Esophagus squamous epithelium (tissue), 5 donors: ENCODE measurements at places on chromosomes 12 and 14.

DNA sequence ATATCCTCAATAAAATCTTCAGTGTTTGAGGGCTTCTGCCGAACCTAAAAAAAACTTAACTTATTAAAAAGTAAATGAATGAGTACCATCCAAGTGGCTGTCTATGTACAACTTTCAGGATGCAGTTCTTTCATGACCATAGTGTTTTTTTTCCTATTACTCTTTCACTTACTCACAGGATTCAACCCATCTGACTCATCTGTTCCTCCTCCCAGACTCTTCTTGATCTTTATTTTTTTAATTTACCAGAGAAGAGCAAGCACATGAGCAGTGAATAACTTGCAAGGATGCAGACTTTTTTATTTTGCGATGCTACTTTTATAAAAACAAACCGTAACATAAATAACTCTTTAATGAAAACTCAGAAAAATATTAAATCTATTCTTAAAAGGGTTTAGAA is 24.5 kb downstream of the RECQL start:
- no peak for DNase-seq

DNA sequence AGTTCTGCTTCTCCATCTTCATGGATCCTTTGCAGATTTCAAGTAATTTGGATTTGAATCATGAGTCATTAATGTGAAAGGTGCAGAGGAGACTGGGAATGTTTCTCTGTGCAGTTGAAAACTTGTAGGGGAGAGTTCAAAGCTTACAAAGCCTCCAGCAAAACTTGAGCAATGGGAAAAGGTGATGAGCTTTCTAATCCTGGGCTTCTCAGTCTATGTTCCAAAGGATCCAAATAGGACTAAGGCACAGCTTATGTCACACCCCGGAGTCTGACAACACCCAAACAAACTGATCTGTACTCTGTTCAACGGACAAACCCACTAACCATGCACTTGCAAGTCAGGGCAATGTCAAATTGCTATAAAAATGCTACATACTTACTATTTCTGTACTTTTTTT is 134.8 kb downstream of the DUSP6 start:
- no peak for DNase-seq

DNA sequence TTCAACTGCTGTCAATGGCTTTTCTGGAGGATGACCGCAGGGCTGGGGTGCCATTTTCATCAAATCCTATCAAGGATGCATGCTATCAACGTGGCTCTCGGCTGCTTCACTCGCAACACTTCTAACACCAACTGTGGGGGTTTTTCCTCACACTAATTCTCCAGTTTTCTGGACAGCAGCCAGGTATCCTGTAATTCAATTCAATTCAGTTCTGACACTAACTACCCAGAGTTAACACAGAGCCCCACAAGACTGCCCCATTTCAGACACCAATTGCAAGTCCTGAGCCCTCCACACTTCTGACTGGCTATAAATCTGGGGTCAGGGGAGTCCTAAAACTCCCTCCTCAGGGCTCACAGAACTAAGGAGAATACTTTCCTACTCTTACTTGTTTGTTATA is 55.3 kb upstream of the TMCC3 start:
- DNase-seq = no peak

GRCh38 chr14:79573486-79573885 is 637.8 kb downstream of the DIO2 start:
- DNase-seq = no peak

- peak; percentile 19 for DNase-seq
These were observed 33.0 kb downstream of the FOXN3 start for GRCh38 chr14:89384023-89384422.

- DNase-seq = no peak
These were observed 2.9 kb downstream of the CHPT1 start for GRCh38 chr12:101700299-101700820.
